ENCODE measurements at places on chromosomes 6 and 20.
A peak's percentile ranks its signal among the peaks of the same experiment; 100 is the strongest.

- DNase-seq, result no peak
These were observed 20.2 kb downstream of the HLA-DPA1 start for GRCh38 chr6:33053230-33053629.

DNA sequence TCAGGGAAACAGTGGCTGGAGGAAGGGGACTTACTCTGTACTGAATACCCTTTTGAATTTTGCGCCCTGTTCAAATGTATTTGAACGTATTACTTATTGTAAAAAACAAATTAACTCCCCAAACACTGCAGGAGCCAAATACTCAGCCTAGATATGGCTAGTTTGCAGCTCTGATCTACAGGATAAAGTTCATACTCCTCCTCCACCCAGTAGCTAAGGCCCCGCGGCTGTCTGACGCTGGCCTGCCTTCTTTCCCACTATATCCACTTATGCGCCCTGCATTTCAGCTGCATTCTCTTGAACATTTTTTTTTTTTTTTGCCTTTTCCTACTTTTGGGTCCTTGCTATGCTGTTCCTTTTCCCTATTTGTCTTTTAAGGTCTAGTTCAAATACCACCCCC, 6.5 kb downstream of the GSS start:
- no peak for DNase-seq

- DNase-seq, result no peak
These were observed 118.4 kb upstream of the AKIRIN2 start for GRCh38 chr6:87820343-87820984.

DNA sequence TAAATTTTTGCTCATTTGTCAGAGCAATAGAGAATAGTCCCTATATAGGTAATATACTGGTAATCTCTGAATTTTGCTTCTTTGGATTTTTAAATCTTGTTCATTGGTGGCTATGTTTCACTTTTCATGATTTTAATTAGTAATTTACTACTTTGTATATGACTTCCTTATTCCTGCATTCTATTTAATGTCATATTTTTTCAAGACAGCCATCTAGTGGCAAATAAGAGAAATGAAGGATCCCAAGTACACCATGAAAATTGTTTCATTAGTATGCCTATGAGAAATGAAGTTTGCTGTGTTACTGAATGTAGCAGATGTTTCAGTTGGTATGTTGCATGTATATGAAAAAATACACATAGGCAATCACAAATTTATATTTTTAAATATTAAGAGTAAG, 82.4 kb downstream of the ZNF292 start:
- DNase-seq, result peak; percentile 31

GRCh38 chr6:80163754-80164187, 57.3 kb downstream of the BCKDHB start:
- DNase-seq, result no peak

- no peak for DNase-seq
These were observed 443.7 kb downstream of the FRK start for GRCh38 chr6:115617031-115617430.

- DNase-seq, result no peak
These were observed 6.7 kb downstream of the TGM3 start for GRCh38 chr20:2302384-2303060.

DNA sequence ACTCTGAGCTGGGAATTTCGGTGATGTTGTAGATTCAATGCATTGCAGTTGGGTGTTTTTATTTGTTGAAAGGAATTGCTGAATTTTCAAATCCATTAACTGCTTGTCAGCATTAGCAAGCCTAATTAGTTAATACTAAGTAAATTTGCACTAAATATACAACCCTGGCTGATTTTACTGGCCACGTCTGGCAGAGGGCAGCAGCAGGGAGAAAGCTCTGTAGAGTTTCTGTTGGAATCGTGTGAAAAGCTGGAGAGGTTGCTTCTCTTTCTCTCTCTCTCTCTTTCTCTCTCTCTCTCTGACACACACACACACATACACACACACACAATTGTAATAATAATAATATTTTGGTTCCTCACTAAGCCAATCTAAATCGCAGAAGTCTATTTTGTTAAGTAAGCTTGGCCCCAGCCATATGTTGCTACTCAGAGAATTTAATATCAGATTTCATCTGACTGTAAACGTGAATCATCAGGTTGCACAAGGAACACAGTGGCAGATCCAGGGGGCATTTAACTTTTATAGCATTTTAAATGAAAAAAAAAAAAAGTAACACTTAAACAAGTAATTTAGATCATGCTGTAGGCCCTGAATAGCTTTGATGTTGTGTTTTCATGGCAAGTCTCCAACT, 289.5 kb downstream of the ESR1 start:
- peak; percentile 82 for DNase-seq

DNA sequence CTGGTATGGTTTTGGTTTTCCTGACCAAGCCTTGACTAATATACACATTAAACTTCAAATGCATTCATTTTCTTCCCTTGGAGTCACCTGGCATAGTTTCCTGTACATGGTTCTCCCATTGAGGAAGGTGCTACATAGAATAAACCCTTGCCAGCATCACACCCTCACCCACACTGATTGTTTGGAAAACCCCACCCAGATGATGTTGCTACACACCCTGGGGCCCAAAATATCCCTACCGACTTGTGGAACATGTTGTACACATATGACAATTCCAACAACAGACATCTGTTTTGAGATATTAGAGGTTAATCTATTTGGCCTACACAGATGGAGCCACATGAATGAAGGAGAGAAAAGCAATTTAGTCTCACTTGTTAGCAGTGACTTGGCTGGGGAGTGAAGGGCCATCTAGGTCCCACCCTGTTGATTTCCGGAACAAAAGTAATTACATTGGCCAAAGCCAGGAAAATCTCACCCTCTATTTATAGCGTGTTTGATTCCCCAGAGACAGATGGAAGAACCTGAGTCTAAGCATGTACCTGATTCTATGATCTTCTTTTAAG, 606.0 kb upstream of the BTBD3 start:
- DNase-seq, result no peak

GRCh38 chr20:57742507-57743181, 32.8 kb upstream of the PMEPA1 start:
- no peak for DNase-seq

DNA sequence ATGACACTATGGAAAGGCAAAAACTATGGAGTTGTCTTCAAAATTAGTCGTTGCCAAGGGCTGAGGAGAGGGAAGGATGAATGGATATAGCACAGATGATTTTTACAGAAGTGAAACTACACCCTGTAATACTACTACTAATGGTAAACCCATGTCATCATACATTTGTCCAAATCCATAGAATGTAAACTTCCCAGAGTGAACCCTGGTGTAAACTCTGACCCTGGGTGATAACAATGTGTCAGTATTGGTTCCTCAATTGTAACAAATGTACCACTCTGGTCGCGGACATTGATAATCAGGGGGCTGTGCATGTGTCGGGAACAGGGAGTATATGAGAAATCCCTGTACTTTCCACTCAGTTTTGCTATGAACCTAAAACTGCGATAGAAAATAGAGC, 72.2 kb downstream of the CNBD2 start:
- no peak for DNase-seq

DNA sequence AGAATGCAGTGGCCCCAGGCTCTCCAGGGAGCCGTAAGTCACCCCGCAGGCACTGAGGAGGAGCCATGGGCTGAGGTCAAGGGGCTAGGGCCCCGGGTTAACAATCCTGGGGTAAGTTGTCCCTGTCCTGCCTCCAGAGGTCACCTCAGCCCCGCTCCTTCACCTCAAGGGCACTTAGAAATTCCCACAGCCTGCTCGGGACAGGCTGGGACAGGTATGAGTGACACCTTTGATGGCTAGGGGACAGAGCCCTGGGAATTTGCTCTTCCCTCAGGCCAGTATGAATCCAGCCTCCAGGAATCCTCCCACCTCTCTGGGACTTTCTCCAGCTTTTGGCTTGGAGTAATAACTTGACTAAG, 3.5 kb upstream of the GRM4 start:
- no peak for DNase-seq

GRCh38 chr6:47471911-47472310, 5.7 kb upstream of the CD2AP start:
- DNase-seq, result no peak

GRCh38 chr6:15405129-15406068, 159.5 kb downstream of the JARID2 start:
- no peak for DNase-seq

All from NCI-H2171 treated with DMSO at 0.1 percent for 48 hours (cell line).